ENCODE measurements at places on chromosomes 13 and 19.

GRCh38 chr19:21269813-21270212 is 59.4 kb downstream of the ZNF708 start:
- no peak for ATAC-seq

DNA sequence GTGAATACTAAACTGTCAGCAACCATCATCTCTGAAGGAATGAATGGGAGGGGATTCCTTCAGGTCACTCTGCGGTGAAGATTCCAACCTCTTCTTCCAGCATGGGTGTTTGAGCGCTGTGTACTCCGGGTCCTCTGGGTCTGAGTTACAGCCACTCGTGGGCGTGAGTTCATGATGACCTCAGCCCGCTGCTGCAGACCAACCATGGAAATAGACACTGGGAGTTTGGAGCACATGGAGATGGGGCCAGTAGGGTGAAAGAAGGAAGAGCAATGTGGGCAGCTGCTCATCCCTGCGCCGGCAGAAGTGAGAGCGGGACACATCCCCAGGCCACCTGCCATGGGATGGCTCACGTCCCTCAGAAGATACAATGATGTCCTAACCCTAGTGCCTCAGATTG is 16.8 kb upstream of the RAB20 start:
- no peak for ATAC-seq

DNA sequence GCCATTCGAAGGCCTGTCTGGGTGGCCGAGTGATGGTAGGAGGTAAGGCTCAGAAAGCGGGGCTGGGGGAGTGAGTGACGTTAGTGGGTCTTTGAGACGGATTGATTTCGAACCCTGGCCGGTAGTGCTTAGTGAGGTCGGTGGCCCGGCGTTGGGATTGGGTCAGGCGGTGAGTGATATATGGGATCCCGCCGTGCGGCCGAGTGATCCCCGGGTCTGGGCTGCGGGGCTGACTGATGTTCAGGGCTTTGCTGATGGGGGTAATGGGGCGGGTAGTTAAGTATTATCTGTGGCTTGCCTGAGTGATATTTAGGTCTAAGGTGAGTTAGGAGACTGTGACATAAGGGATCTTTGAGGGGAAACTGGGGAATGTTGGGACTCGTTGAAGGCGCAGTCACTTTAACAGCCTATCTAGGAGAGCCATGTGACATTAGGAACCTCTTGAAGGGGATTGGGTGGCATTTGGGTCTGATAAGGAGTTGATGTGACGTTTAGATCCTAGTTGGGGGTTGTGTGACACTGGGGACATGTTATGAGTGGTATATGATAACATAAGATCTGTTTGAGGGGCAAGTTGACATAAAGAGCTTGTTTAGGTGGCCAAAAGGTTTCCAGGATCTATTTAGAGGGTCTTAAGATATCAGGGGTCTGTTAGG is 543 bp downstream of the PSMC4 start:
- no peak for ATAC-seq

GRCh38 chr19:10305139-10305806 is 4.3 kb downstream of the ZGLP1 start:
- no peak for ATAC-seq

GRCh38 chr19:18850471-18851375 is 19.0 kb downstream of the UPF1 start:
- ATAC-seq = no peak

- ATAC-seq = peak; percentile 89
Observed at GRCh38 chr13:73421310-73421912, 362.6 kb downstream of the KLF5 start.

GRCh38 chr13:59663707-59664106 is 500.0 kb downstream of the DIAPH3 start:
- no peak for ATAC-seq

GRCh38 chr19:3178377-3178972 is at the start of gene S1PR4:
S1PR4 (plus strand) TSS chr19:3178769; CDS start chr19:3178793, 24 bp downstream.
- peak; percentile 55 for ATAC-seq

DNA sequence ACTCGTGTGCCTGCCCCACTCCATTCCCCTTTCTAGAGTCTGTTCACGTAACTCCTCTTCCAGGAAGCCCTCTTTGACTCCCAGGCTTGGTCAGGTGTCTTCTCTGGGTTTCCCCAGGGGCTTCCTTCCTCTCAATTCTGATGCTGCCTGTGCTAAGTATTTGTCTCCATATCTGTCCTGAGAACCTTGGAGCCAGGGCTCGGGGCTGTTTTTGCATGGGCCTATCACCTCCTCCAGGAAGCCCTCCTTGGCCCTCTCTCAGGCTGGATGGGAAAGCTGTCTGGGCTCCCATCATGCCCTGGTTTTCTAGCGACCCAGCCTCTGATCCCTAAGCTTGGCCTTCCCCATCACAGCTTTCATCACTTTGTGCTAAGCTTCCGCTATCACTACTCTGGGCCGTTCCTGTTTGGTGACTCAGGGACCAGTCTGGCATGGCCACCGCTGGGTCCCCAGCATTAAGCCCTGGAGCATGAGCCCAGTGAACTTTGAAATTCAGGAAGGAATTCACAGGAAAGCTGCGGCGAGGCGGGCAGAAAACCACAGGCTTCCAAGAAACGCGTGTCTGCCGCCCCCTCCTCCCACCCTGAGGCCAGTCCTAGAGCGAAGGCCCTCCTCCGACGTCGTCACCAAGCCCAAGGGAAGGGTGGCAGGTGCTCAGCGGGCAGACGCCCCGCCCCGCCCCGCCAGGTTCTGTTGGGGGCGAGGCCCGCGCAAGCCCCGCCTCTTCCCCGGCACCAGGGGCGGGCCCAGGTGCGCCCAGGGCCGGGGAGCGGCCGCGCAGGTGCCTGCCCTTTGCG is 486 bp upstream of the SPINT2 start:
- peak; percentile 87 for ATAC-seq

DNA sequence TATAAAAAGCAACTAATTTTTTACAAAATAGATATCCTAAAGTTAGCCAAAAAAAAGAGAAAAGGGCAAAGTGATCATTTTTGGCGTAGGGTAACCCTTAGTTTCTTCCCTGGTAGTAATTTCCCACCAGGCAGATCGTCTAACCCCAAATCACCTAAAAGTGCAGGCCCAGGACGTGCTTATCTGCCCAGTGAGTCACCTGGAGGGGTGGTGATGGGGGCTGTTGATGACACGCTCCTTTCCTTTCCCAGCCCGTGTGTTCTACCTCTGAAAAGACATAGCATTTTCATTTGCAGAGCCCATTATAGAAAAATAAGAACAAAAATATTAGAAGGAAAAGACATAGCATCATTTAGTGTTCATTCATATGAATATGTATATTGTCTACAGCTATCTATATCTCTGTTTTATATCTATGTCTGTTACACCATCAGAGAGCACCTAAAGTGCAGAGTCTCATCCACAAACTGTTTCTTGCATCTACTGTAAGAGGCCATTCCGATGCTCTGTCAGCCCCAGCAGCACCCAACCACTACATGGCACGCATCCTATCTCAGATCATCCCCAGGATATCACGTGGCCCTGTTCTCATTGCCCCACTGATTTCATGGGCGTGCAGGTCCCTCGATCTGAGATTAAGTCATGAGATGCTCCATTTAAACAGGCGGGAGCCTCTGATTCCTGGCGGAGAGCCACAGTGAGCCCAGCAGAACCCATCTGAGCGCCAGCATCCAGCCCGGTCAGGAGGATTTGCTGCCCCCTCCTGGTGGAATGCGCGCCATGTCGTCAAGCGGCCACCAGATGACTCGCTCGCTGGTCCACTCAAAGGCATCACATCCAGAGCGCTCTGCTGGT is 8.5 kb upstream of the LILRB3 start:
- peak; percentile 89 for ATAC-seq

DNA sequence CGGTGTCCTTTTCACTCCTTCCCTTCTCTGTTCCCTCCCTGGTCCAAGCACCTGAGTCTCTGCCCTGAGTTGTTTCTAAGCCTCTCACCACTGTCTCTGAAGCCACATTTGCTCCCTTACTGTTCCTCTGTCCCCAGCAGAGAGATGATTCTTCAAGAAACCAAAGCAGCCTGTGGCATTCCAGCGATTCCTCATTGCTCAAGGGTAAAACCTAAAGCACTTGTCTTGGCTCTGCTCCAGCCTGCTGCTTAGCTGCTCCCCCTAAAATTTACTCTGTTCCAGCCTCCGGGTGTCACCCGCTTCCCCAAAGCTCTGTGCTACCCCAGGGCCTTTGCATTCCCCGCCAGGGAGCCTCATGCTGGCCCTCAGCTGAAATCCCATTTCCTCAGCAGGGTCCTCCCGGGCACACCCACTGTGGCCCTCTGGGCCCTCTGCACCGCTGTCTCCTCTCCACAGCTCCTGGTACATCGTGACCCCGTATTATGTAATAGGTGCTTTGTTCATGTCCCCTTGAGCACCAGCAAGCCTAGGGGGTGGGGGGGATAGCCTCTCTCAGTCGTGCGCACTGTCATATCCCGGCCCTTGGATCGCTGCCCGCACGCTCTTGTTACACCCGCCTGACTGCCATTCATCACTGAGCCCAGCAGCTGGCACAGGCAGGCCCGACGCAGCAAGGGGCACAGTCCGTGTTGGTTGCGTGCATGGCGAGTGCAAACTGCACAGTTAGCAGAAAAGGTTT is 15.8 kb downstream of the TECR start:
- ATAC-seq = no peak

- ATAC-seq = peak; percentile 43
Observed at GRCh38 chr13:79401259-79402070, 4.6 kb downstream of the RBM26 start.

DNA sequence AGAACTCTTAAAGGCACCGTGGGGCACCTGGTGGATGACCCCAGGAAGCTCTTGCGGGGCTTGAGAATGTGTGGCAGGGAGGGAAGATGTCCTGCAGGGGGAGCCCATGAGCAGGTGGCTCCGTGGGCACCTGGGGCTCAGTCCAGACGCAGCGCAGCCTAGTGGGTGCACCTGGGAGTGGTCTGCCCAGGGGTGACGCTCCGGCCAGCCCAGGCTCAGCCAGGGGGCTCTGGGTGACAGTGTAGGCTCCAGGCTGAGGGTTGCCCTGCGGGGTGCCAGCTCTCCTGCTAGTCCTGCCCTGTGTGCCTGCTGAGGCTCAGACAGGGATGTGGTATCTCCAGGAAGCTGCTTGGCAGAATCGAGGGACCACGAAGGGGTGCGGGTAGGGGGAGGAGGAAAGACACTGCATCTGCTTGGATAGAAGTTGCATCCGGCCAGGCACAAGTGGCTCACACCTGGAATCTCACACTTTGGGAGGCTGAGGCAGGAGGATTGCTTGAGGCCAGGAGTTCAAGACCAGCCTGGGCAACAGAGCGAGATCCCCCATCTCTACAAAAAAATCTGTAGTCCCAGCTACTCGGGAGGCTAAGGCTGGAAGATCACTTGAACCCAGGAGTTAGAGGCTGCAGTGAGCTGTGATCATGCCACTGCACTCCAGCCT is 15.0 kb upstream of the PGLS start:
- ATAC-seq = peak; percentile 99

GRCh38 chr13:45306966-45307365 is 34.0 kb downstream of the TPT1 start:
- ATAC-seq = no peak

DNA sequence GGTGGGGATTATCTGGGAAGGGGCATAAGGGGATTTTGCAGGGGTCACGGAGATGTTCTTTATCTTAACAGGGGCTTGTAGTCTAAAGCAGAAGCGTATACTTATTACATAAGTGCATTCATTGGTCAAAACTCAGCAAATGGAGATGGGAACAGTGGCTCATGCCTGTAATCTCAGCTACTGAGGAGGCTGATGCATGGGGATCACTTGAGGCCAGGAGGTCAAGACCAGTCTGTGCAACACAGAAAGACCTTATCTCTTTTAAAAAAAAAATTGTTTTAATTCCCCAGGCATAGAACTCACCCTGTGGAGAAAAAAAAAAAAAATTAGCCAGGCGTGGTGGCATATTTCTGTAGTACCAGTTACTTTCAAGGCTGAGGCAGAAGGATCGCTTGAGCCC is 18.9 kb downstream of the FAM187B start:
- no peak for ATAC-seq

DNA sequence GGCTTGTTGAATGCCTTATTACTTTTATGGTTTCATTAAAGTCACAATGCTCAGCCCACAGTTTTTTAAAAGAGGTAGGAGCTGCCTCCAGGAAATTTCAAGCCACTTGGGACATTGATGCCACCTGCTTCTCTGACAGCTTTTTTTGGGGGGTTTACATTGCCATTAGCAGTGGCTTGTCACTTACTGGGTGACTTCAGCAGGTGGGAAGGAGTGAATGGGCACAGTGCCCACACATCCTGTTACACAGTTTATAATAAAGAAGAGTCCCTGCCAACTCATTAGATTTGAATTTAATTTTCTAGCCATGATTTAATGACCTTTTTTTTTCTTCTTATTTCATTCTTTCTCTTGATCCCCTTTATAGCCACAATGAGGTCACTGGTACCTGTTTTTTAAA is 61.0 kb downstream of the NHLRC3 start:
- ATAC-seq = no peak

- ATAC-seq = no peak
Observed at GRCh38 chr13:94416454-94417080, 62.9 kb downstream of the DCT start.

DNA sequence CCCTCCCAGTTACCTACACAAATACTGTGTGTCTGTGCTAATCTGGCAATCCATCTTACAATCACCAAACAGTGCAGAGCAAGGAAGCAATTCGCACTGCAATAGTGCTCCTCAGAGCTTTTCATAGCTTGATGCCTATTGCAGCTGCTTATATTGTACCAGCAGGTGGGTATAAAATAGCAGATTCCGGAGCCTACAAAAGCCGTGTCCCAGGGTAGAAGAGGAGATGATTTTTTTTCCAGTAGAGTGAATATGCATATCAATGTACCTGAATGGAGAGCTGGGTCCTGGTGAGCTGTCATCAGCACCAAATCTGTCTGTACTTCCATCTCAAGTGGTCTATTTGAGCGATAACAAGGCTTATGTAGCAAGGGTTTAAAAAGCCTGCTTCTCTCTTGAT is 668.4 kb downstream of the DIAPH3 start:
- no peak for ATAC-seq
